NT2/D1 (cell line): ENCODE measurements at places on chromosomes 7 and 10.

GRCh38 chr7:43193893-43194292 is 81.4 kb downstream of the HECW1 start:
- no peak for DNase-seq

- no peak for DNase-seq
Measured at GRCh38 chr10:126331101-126331500, 57.2 kb downstream of the ADAM12 start.

DNA sequence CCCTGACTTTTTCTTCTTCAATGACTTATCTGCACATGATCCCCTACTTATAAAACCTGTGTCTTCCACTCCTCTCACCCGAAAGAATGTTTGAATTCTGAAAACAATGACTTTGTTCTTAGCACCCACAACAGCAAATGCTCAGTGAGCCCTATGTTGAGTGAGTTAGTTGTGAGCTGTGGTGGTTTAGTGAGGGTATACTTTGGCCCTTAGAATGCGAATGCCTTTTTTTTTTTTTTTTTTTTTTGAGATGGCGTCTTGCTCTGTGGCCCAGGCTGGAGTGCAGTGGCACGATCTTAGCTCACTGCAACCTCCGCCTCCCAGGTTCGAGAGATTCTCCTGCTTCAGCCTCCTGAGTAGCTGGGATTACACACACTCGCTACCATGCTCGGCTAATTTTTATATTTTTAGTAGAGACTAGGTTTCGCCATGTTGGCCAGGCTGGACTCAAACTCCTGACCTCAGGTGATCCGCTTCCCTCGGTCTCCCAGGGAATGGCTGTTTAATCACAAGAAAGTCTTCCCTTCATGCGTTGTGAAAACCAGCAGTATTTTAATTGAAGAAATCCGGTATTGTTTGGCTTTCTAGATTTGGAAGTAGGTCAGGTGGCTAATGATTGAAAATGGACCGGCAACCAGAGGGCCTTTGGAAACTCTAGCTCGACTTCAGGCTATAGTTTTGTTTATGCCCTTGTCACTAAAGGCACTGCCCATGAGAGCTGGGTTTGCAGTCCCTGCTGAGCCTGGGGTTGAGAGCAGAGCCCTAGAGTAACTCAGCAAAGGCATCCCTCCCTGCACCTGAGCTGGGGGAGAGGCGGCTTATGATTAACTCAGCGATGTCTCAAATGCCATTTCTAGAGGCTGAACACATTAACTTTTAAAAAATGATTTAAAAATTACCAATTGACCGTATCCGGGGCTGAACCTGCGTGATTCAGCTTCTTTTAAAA is 41.3 kb downstream of the CUX1 start:
- no peak for DNase-seq

DNA sequence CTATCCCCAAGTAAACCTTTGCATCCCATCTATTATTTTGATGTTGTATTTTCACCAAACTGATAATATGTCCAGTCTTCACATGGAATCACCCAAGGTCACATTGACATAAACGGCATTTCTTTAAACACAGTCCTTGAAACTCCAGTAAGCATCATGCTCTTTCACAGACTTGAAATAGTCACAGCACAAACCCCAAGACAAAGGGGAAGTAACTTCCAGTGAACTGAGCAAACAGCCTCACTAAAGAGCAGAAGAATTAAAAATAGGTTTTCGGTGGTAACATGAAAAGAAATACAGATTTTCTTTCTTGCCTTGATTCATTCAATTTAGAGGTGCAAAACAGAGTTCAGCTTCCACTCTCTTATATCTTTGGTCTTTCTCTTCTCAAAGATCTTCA is 253.7 kb downstream of the SFMBT2 start:
- DNase-seq, result no peak

- DNase-seq, result no peak
Measured at GRCh38 chr10:126470991-126471390, 82.7 kb upstream of the ADAM12 start.

GRCh38 chr7:50649259-50649885 is 84.2 kb upstream of the DDC start:
- DNase-seq, result no peak

DNA sequence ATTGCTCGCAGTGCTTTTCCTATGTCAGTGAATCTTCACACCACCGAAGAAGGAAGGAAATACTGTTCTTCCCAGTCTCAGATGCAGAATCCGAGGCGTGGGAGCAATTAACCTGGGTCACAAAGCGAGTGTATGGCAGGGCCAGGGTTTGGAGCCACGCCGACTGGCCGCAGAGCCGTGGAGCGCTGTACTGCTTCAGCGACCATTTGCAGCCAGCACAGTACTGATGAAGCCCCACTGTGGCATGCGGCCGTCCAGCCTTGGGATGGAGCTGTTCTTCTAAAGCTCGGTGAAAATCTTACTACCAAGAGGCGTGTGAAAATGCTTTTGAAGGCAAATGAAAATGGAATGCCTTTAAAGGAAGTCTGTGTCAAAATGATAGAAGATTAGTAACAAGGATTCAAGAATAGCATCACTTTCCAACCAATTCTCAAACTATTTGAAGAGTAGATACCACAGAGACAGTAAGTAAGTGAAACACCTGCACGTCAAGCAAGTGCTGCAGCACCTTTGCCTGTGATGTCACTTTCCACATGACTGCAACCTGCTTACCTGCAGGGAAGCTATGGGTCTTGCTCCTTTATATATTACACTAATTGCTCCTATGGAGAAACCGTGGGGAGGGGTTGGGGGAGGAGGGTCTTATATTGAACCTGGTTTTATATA is 4.9 kb downstream of the PPP2R2D start:
- no peak for DNase-seq

GRCh38 chr10:110387983-110388686 is 83.4 kb upstream of the SMNDC1 start:
- no peak for DNase-seq

GRCh38 chr10:63103971-63104409 is 29.1 kb upstream of the NRBF2 start:
- no peak for DNase-seq

DNA sequence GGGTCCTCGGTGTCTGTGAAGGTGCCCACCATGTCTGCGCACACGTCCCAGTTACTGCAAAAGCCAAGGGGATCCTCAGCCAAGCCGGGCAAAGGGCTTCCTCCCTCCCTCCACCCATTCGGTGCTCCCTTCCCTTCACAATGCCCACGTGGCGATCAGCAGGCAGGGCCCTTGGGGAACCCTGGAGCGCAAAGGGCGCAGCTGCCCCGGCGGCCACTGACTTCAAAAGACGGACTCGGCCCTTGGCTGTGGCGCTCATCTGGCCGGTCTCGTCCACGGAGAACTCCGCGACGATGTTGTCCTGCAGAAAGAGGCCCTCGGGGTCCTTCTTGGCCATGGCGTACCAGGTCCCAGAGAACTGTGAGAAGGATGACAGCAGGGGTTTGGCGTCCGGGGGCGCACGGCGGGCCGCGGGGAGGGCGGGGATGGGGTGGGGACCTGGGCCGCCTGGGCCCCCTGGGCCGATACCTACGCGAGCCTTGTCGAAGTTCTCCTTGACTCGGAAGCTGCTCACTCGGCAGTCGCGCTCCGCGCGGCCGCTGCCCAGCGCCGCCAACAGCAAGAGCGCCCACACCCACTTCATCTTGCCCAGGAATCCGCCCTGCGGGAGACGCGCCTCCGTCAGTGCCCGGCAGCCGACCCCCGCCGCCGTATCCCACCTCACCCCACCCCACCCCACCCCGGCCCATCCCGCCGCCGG is 439 bp downstream of the RBP4 start:
- no peak for DNase-seq

GRCh38 chr10:133608855-133609254 is 17.7 kb downstream of the FRG2B start:
- no peak for DNase-seq

DNA sequence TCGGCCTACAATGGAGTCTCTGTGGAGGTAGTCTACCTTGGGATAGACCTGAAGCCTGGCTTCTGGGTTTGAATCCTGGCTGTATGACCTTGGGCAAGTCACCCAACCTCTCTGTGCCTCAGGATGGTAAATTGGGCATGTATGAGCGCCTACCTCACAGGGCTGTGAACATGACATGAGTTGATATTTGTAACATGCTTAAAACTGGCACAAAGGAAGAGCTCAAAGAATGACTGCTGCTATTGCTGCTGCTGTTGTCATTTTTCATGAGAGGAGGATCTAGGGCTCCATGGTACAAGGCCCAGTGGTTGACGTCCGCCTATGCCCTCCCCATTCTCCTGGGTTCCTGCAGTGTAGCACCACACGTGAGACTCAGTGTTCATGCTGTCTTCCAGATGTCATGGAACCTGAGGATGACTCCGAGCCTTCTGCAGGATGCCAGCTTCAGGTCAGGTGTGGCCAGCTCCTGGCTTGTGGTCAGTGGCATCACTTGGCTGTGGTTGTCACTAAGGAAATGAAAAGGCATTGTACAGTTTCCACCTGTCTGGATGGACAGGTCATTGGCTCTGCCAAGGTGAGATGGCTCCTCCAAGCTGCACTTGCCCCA is 95.0 kb downstream of the WDFY4 start:
- no peak for DNase-seq

GRCh38 chr7:7688310-7688709 is 30.1 kb downstream of the RPA3 start:
- DNase-seq, result no peak

DNA sequence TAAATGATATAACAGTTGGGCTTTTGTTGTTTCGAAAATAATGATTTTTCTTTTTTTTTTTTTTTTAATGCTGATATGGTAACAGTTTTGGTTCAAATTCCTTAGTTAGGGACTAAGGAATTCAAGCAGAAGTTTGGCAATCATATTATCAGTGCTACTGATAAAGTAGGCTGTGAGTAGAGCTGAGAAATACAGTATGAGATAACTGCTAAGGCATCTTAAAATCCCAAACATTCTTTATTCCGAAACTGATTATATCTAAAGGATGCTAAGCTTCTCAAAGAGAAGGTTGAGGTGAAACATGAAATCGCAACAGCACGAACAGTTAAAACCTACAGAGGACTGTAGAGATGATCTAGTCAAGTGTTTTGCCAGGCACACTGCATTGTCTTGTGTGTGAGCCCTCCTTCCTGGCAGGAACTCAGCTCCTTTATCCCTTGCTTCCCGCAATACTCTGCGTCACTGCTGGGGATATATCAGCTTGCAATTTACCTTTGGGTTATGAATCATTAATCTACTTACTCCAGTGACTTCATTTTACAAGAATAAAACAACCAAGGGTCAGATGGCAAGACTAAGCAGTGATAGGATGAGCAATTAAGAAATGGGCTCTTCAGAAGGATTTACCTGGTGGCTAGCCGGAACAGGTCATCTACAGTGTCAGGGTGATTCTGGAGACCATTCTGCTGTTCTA is 36.7 kb downstream of the IRF5 start:
- DNase-seq, result no peak

GRCh38 chr10:104501864-104502579 is 139.1 kb upstream of the SORCS3 start:
- DNase-seq, result no peak

DNA sequence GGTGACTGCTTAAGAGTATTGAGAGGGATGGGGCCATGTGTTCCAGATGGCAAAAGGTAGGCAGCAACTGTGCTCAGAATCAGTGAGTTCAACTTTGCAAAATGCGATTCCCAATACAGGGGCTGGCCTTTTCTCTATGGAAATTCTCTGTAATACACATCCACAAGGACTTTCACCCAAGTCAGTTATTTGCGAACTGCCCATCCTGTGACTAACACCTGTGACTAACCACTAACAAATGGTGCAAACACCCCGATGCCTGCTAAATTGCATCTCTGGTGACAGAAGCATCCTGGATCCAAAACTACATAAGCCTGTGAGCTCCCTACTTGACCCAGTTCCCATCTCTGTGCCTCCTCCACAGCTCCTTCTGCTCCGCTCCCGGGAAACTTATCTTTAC is 9.0 kb upstream of the CUZD1 start:
- no peak for DNase-seq

DNA sequence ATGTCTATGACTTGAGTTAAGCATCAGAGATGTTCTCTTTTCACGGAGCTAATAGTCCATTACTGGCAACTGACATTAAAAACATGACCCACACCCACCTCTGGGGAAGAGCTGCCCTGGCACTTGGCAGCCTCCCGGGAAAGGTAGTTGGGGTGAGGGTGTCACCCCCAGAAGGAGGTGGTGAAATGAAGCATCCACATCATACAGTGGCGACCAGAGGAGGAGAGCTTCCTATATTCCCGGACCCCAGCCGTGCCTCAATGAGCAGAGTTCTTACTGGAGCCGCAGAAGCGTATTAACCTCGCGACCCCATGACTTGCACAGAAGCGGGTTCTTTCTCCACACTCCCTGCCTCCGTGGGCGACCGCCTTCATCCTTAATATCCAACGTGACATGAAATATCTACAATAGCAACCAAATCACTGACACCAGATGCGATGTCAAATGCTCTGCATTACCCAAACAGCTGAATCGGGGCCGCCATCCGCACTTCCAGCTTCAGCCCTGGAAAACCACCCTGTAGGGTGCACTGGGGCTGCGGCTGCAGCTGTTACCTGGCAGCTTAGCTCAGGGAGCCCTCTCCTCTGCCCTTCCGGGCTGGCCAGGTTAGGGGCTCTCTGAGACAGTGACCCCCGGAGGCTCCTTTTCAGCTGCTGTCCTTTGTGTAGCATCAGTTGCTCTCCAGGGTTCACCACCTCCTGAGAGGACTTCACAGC is 103.1 kb upstream of the PARD3 start:
- no peak for DNase-seq

DNA sequence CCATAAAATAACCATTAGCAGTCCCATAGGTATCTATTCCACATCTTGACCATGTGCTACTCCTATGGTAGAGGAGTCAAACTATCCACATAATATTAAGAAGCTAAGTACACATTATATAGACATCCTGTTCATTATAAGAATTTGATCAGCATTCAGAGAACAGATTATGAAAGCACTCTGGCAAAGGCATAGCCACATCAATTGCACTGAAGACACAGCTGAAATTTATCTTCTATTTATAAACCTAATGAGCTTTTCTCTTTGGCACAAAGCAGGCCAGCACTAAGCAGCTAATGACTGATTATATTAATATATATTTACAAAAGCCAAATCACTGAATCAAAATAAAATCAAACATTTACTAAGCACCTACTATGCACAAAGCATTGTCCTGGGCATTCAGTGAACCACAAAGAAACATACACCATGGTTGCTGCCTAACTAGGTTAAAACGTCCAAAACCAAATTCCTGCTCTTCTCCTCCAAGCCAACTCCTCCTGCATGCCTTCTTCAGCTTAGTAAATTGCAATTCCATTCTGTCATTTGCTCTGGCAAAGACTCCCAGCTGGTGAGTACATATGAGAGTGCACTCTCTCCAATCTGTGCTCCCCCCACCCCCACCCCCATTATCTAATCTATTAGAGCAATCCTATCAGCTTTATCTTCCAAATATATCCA is 122.6 kb upstream of the ASAH2 start:
- DNase-seq, result no peak

DNA sequence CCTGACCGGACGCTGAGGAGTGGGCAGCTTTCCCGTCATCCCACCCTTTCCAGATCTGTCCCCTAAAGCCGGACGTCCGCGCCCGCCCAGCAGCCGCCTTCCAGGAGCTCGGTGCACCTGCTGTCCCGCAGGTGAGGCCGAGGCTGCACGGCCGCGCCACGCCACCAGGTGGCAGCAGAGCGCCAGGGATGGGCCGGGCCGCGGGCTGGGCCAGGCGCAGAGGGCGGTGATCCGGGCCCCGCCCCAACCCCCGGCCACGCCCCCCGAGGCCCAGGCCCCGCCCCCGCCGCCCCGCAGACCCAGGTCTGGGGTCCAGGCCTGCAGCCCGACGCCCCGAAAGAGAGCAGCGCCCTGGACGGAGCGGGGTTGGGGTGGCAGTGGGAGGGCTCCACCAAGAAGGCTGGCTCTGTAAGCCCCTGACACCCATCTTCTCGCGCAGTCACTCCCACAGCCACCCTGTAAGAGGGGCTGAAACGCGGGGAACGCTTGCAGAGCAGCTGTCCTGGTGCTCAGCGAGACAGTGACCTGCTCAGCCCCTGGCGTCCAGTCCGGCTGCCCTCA is 32.2 kb downstream of the FOXL3 start:
- peak; percentile 50 for DNase-seq
